ENCODE measurements at places on chromosomes 6 and 20.

DNA sequence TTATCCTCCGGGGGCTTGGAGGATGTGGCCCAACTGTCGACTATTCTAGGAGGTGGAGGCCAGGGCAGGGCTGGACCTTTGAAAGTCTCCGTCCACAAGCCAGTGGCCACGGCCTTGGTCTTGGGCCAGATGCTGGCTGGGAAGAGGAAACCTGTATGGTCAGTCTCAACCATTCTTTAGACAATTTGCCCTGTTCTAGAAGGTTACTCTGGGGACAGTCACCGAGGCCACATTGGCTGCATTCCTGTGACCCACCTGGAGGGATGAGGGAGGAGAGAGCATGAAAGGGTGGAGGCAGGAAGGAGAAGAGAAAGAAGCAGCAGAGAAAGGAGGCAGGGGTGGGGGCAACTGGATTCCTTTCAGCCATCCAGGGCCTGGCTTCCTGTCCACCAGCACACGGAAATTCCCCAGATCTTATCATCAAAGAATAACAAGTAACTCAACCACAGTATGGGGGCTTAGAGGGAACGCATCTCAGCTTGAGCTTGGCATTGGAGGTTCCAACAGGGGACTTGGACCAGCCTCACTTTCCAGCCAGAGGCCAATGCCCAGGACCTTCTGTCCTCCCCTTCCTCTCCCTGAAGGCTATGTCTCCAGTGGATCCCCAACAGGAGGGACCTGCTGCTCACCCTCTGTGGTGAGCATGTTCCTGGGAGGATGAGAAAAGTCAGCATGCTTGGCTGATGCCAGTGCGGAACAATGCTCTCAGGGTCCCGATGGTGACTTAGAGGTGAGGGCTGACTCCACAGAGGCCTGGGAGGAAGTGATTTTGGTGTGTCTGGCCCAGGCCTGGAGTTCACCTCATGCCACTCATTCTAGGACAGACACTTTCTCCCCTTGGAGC is 30.4 kb downstream of the TGM2 start:
- DNase-seq = no peak

DNA sequence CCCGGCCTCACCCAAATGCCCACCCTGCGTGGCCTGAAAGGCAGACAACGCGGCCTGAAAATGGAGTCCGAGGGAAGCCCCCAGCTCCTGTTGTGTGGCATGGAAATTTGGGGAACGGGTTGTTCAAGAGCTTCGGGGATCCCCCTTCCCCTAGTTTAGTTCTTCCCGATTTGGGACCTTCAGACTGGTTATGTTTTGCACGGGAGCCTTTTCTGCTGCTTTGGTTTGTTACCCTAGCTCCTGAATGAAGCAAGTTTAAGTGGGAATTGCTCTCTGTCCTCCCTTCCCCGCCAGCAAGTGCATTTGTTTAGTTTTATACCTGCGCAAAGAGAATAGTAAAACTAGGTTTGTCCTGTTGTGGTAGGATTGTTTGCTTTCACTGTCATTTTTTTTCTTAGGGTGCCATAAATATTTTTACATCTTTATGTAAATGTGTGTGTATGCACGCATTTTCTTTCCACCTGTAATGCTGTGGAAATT is 604 bp downstream of the SH3BGRL2 start:
- no peak for DNase-seq

DNA sequence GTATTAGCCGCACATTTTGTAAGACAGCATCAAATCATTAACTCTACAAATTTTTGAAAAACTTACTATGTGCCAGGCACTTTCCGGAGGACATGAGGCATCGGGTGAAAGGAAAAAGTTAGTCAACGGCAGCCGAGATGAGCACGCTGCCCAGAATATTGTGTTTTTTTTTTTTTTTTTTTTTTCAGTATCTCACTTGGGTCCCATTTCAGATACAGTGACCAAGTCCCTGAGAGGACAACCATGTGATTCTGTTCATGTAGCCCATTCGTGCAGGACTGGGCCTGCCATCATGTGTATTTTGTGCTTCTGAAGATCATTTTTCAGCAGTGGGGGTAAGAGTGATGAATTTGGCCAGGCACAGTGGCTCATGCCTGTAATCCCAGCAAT is 1.3 kb downstream of the SLA2 start:
- DNase-seq = no peak

DNA sequence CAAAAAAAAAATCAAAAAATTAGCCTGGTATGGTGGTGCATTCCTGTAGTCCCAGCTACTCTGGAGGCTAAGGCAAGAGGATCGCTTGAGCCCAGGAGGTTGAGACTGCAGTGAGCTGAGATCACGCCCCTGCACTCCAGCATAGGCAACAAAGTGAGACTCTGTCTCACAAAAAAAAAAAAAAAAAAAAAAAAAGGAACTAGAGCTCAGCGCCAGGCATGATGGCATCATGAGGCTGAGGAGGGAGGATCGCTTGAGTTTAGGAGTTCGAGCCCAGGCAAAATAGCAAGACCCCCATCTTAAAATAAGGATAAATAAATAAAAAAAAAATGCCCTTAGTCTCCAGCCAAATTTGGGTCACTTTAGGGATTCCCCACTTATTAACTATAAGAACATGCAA is 40.4 kb upstream of the PIM1 start:
- DNase-seq = no peak

DNA sequence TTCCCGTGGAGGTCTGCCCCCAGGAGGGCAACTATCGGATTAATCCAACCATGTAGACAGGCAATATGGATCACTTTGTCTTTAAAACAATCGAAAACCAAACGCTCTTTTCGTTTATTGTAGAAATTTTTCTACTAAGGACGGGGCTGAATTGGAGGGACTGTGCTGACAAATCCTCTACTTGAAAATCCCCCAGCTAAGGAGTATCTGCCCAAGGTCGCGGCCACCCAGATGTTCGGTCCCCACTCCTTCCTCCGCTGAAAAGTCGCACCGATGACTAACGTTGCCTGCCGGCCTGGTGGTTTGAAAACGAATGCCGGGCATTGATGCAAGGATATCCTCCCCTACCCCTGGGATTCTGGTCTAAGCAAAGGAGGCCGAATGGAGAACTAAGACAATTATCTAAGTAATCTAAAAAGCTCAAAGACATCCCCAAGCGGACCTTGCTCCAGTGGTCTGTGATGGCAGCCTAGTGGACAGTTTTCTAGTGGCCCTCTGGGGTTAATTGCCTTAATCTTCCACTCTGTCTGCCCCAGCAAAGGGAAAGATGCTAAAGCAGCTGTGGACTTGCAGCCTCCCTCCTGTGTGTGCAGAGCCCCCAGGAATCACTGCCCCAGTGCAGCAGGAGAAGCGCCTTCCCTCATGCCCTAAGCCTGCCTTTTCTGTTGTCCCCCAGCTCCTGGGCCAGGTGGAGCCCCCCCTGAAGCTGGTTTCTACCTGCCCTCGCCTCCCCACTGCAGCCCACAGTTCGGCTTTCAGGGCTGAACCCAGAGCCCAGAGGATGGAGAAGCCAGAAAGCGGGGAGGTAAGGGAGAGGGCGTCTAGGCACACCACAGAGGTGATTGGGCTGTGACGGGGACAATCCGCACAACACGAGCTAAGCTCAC is 3.6 kb upstream of the FOXC1 start:
- no peak for DNase-seq

- no peak for DNase-seq
Observed at GRCh38 chr20:45251884-45252560, 2.3 kb downstream of the SLPI start.

- DNase-seq = no peak
Observed at GRCh38 chr20:50595988-50596693, 86.0 kb downstream of the PTPN1 start.

GRCh38 chr20:58518387-58518786 is 3.2 kb upstream of the APCDD1L start:
- DNase-seq = no peak

DNA sequence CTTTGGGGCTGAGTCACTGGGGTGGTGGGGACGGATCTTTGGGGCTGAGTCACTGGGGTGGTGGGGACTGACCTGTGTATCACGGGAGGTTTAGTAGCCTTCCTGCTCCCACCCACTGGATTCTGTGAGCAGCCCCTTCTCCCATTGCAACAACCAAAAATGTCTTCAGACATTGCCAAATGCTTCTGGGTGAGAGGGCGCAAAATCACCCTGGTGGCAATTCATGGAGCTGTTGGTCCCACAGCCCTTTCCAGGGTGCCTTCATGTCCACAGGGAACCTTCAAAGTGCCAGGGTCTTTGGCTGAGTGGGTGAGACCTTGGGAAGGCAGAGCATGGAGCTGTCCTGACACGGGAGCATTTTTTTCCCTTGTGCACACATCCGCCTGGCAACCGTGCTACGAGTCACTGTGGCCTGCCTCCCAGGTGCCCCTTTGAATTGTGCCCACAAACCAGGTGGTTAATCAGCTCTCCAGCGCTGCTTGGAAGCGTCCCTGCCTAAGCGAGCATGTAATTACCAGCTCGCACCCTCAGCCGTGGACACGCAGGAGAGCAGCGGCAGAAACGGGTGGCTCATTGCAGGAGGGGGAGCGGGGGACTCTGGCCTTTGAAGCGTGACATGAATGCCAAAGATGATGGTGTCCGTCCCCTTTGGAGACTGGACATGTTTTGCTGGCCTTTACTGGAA is 27.4 kb upstream of the APCDD1L start:
- DNase-seq = no peak

GRCh38 chr6:108260126-108260808 is 573 bp downstream of the SNX3 start:
- DNase-seq = no peak

DNA sequence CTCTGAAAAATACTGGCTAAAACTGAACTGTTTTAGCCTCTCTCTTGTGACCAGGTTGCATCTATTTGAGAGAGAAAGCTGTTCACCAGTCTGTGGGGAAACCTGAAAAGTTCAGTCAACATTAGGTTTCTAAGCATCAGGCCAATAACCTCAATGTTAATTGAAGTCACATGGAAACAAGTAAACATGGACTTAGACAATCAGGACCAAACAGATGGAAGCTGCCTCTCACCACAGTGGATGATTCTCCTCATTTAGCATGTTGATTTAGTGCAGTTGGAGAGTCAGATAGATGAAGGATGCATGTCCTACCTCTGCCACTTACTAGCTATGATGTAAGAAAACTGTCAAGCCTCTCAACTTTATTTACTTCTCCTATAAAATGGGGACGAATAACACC is 18.2 kb downstream of the SCGN start:
- no peak for DNase-seq

DNA sequence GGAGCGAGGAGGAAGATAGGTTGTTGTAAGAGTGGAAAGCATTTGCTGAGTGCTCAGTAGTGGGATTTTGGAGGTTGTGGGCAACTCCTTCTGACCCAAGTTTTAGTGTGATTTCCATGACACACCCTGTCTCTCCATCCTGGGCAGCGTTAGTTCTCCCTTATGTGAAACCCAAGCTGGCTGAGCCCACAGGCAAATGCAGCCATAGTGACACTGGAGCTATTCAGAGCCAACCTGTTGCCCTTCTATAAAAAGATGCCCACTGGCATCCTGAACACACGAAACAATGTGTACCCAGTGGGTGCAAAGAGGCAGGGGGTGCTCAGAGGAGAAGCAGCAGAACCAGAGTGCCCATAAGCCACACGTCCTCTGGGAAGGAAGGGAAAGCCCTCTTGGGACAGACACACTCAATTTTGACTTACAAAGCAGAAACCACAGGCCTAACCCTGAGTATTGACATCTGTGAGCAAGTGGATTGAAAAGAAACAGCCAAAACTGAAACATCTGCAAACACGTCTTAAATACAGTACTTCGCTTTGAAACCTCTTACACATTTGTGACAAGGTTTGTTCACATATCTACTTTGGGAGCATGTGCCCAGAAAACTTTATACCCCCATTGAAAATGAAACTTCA is 54.6 kb downstream of the BPIFB1 start:
- DNase-seq = no peak

GRCh38 chr6:87756858-87757257 is 54.8 kb upstream of the AKIRIN2 start:
- DNase-seq = no peak

GRCh38 chr6:17225767-17226630 is 55.2 kb upstream of the RBM24 start:
- DNase-seq = no peak

DNA sequence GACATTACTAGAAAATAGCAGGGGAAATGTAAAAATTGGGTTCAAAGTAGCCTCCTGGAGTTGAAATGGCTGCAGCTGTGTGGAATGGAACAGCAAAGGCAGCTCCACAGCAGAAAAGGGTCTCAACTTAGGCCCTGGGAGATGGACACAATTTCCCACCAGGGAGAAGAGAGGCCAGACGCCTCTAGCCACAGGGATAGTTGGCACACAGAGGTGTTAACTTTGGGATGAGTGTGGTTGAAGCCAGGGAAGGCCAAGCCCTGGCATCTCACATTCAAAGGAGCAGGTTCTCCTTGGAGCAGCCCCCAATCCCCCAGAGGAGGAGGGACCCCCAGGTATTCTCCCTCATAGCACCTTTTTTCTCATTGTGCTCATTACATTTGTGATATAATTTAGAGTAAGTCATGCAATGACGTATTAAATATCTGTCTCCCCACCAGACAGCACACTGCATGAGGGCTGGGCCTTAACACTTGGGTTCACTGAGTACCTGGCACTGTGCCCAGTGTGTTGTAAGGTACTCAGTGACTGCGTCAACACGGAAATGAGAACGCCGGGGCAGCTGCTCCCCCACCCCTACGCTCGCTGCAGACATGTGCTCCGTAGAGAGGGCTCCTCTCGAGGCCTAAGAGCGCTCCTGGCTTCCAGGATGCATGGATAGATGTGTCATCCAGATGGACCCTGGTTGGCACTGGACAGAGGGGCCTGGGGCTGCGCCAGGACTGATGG is 76.0 kb upstream of the CD93 start:
- no peak for DNase-seq

GRCh38 chr6:114024746-114025145 is 53.8 kb upstream of the HDAC2 start:
- no peak for DNase-seq

- no peak for DNase-seq
Observed at GRCh38 chr6:373773-374724, 17.5 kb upstream of the IRF4 start.

DNA sequence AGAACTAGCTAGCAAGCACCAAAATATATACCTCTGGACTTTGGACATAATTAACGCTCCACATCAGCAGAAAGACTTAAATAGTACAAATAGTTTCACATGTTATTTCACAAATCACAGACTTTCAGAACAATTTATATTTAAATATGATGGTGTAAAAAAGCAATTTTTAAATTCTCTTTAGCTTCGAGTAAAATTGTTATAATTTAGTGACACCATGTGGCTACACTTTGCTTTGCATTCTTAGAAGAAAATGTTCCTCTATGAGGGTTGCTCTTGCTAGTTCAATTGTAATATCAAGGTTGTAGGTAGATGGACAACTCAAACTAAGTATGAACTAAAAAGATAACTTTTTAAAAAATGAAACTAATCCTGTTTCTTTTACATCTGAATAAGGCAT is 69.0 kb downstream of the BTBD9 start:
- no peak for DNase-seq

GRCh38 chr20:52655395-52655794 is 316.8 kb upstream of the TSHZ2 start:
- DNase-seq = no peak

Data from D721Med (cell line).